ENCODE measurements at places on chromosomes 3 and 15.

DNA sequence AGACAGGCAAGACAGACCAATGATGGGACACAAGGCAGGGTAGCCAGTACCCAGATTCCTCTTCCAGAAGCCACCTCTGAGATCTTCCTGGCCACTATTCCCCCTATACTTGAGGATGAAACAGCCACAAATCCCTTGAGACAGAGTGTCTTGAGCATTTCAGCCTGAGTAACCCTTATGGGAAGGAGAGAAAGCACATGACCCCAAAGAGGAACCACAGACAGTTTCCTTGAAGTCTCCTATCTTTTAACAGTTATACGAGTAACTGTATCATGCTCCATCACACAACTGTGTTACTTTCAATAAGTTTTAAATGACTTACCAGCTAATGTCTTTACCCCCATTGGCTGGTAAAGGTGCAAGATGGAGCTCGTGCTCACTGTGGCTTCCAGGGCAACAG lies 9.3 kb downstream of the VIPR1 start:
- no peak for DNase-seq

DNA sequence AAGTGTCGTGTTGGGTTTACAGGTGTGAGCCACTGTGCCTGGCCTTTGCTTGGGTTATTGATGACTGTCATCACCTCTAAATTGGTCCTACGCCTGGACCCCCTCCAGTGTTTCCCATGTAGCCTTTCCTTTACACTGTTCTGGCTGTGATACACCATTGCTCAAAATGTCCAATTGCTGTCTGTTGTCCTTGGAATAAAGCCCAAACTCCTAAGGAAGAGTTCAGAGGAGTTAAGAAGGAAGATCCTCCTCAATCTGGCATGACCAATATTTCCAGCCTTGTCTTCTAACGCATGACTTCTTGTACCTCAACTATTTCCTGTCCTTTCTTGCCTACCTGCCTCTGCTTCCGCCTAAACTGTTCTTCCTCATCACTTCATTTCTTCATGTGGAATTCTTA lies 113.1 kb downstream of the POLR2M start:
- DNase-seq, result no peak

DNA sequence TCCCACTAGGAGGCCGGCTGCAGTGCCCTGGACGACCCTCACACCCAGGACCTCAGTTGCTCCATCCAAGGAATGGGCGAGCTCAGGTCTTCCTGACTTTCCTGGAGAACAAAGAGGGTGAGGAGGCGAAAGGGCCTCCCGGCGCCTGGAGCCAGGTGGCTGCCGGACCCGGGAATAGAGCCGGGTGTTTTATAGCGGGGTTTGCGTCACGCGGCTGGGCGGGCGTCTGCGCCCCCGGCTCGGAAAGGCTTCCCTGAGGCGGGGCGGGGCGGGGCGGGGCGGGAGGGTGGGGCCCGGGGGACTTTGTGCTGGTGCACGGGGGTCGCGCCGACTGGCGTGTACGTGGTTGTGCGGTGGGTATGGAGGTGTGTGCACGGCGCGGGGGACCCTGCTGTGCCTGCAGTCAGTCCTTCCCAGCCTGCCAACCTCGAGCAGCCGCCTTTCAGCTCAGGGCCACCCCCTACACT lies 4.6 kb upstream of the PRKCD start:
- no peak for DNase-seq

DNA sequence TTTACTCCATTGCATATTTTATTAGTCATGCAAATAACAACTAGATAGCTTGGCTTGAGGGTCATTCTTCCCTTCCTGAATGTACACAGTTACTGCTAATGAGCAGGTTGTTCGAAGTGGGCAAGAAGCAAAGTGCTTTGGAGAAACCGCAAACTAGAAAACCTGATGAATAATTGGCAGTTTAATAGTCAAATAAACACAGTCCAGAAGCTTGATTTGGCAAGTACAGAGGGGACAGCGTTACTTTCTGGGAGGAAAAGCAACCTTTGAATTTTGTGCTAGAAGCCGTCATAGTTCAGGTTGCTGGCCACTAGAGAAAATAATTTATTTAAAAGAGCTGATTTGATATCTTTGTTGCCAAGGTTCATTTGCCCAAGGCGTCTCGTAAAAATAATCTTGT lies 94.9 kb downstream of the MFSD1 start:
- no peak for DNase-seq

DNA sequence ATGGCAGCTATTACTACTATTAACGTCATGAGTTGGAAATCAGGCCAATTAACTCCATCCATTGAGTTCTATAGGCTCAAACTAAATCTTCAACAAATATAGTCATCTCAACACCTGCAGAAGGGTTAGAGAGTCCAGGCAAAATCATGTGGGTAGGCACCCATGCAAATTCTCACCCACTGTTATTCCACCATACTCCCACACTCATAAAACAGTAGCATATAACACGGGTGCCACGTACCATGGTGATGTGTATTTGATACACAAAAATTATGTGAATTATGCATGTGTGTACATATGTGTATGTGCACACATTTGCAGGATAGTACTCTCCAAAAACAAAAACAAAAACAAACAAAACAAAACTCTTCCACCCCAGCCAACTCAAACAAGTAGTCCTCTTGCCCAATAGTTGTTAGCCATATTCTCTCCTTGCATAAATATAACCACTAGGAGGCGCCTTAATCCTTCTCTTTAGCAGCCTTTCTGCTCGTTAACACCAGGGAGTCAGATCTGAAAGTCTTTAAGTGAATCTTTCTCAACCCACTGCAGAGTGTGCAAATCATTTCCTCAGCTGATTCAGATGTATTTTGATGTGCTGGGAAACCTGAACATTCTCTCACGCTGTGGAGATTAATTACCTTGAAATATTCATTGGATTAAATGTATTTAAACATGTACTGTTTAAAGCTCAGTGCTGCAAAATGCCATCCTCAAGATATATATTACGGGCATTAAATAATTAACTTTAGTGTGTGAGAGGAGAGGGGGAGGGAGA lies 38.0 kb upstream of the COPB2 start:
- no peak for DNase-seq

DNA sequence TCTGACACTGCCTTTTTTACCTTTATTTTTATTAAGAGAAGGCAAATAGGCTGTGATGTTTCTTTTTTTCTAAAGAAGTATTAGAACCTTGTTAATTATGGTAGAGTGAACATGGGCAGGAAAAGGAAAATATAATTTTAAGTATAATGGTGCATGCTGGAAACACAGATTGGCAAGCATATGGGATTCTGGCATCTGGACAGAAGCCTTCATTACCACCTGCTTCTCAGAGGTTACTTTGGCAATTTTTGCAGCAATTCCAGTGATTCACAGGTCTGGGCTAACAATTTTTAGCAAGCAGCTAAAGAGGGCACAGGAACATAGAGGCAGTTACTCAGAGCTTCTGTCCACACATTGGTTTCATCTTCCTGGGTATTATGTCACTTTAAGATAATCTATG lies 258.3 kb downstream of the DIPK2A start:
- no peak for DNase-seq

DNA sequence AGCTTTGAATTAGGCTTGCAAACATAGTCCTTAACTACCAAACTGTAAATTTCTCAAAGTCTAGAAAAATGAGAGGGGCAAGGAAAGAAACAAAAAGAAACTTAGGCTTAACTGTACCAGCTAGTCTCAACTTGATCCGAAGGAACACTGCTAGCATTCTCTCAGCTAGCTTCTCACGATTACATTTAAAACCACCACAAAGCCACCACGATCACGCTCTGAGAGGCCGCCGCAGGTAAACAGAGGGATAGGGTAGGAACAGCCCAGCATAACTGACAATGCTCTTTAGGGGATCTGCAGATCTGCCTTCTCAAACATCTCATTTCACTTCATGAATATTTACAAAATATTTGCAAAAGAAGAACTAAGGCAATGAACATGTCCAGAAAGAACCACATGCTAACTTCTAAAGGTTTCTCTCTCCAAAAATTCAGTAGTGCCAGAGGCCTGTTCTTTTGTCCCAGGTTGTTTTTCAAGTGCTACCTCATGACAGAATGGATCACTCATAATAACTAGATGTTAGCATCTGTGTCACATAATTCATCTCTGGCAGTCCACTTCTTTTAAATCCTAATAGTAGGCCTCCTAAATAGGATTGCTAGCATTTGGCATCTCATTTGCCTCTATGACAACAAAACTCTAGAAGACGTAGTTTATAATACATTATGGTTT lies 18.9 kb downstream of the VGLL4 start:
- no peak for DNase-seq
